ENCODE measurements at places on chromosomes 4 and X.
A peak's percentile ranks its signal among the peaks of the same experiment; 100 is the strongest.

DNA sequence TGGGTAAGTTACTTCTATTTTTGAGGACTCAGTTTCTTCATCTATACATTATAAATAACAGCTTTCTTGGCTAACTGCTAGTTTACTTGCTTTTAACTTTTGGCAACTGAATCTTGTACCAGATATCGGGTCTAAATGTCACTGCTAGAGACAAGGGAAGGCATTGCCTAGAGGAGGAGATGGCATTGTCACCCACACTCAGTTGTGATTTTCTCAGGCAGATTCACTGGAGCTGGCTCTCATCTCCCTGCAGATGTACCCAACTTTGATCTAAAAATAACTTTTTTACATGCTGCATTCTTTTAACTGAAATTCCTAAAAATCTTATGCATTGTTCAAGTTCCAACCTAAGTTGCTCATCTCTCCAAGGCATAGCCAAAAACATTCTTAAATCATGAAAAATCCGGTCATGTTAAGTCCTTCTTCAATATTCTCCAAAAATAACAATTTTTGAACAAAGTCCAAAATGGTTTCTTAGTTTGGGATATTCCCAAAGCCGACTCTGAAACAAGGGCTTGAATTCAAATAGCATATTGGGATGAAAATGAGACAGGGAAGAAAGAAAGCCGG, 469.0 kb upstream of the BOD1L1 start:
- DNase-seq, result no peak

GRCh38 chr4:56906489-56907393, 959 bp upstream of the REST start:
- peak; percentile 28 for DNase-seq

DNA sequence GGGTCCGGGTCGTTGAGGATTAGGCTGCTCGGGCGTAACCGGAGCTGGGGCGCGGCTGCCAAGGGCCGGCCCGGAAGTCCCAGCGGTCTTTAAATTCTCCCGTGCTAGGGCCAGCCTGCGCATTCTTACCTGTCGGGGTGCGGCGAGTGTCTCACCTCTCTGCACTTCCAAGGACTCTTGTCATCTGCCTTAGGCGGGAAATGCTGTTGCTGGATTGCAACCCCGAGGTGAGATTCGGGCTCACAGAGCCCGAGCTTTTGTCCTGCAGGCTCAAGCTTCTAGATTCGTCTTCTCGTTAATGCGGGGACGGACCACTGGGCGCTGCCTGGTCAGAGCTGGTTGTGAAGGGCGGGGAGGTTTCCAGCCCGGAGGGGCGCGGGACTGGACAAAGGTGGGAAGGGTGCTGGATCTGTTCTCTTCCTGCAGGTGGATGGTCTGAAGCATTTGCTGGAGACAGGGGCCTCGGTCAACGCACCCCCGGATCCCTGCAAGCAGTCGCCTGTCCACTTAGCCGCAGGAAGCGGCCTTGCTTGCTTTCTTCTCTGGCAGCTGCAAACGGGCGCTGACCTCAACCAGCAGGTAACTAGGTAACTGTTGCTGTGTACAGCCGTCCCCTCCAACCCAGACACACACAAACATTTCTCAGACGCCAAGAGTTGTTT, at the start of gene ANKRD37:
Gene ANKRD37, plus strand, starts transcription at position 118 of the 662 bp plus-strand sequence. Its CDS starts 83 bp downstream, at position 201.
- DNase-seq, result no peak

DNA sequence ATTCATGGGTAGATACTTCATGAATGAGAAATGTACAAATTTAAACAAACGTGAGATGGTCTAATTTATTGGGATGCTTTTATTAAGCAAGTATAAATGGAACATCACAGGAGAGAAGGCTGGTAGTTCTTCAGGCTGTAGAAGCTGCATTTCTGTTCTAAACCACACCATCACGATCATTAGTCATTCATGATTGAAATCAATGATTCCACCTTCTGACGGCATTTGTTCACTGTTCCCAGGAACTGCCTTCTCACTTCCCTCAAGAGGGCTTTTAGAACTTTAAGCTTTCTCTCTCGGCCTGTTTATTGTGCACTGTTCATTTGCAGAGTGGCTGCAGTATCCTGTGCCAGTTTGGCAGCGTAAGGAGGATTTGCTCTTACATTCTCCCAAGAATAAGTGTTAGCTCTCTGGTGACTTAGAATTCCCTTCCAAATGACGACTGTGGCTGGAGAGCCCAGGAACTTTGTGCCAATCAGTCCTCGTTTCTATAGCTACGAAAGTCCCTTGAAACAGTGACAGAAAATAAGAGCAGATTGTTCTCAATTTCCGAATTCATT, 54.7 kb downstream of the MFAP3L start:
- no peak for DNase-seq

DNA sequence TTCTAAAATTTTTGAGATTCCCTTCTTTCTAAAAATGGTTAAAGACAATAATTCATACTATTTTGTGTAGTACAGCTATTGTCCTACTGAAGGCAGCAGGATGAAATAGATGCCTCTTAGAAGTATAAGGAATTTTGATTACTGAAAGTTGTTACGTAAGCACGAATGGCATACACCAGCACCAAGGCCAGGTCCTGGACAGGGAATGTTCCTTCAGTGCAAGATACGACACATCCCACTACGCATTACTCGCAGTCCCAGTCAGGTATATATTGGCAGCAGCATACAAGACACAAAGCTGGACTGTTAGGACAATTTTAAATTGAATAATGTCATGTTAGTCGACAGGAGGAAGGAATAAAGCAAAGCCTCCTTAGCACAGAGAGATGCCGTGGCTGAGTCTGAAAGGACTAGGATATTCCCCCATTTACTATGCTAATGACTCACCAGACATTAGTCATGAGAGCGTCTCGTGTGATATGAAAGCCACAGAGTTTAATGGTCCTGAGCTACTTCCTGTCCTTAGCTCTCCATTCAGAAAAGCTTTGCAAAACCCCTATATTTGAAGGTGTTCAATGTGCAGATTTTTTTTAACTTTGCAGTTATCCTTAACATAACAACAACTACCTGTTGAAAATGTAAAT, 504.3 kb downstream of the FAM133A start:
- DNase-seq, result no peak

DNA sequence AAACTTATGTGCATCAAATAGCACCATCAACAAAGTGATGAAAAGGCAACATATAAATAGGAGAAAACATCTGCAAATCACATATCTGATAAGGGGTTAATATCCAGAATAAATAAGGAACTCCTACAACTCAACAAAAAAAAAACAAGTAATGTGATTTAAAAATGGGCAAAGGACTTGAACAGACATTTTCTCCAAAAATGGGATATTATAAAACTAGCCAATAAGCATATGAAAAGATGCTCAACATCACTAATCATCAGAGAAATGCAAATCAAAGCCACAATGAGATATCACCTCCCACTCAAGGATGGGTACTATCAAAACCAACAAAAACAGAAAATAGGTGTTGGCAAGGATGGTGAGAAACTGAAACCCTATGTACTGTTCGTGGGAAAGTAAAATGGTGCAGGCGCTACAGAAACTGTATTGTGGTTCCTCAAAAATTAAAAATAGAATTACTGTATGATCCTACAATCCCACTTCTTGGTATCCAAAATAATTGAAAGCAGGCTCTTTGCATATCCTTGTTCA, 2.4 kb downstream of the DNAJB14 start:
- no peak for DNase-seq

GRCh38 chrX:1673337-1673736, 58.5 kb downstream of the ASMT start:
- DNase-seq, result peak; percentile 46

- DNase-seq, result no peak
These were observed 1.2 kb downstream of the POU3F4 start for GRCh38 chrX:83509254-83509801.

GRCh38 chr4:19038231-19038630, 1016.7 kb upstream of the LCORL start:
- DNase-seq, result no peak

GRCh38 chr4:175818406-175818805, 6.3 kb upstream of the GPM6A start:
- no peak for DNase-seq

GRCh38 chr4:186717556-186717955, 6.1 kb downstream of the FAT1 start:
- DNase-seq, result no peak

DNA sequence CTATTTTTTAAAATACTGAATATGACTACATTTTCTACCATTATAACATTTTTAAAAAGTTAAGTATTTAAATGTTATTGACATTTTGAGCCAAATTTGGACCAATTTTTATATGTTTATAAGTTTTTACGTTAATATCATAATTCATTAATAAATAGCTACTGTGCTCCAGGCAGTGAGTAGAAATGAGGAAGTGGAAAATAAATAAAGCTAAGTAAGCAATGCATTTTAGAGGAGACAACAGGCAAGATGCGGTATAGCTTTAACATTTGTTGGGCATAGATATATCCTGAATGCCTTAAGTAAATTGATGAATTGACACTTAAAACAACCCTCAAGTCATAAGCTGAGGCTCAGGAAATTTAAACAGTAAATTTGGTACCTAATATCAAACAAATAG, 474.8 kb downstream of the PCDH10 start:
- DNase-seq, result no peak

DNA sequence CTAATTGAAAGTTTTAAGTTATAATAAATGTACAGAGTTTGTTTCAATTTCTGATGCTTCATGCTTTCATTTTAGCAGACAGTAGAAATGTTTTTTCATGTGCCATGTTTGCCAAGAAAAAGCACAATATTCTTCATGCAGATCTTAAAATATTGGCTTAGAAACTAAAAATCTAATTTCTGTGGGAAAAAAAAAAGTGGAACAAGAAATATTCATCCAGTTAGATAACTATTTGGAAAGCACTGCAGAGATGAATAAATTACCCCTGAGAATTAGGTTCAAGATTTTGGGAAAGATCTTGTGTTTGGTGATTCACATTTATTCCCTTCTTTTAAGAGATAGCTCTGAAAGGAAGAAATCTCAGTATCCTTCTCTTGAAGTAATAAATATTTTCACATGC, 912.5 kb downstream of the C4orf33 start:
- DNase-seq, result no peak

DNA sequence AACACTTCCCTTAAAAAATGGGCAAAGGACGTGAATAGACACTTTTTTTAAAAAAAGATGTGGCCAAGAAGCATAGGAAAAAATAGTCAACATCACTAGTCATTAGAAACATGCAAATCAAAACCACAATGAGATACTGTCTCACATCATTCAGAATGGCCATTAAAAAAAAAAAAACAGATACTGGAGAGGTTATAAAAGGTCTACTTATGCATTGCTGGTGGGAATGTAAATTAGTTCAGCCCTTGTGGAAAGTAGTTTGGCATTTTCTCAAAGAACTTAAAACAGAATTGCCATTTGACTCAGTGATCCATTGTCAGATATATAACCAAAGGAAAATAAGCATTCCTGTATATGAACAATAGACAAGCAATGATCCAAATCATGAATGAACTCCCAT, 352.8 kb upstream of the EPHA5 start:
- DNase-seq, result no peak
